Midbrain (tissue), 1 donor: ENCODE measurements at places on chromosomes 4 and X.

DNA sequence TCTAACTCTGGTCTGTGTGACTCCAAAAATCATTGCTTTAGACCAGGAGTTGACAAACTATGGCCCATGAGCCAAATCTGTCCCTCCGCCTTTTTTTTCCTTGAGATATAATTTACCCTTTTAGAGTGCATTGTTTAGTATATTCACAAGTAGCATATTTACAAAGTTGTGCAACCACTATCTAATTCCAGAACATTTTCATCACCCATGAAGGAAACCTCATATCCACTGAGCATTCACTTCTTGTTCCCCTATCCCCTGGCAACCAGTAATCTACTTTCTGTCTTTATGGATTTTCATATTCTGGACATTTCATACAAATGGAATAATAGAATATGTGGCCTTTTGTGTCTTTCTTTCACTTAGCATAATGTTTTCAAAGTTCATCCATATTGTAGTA, 67.4 kb upstream of the CITED1 start:
- no peak for DNase-seq

DNA sequence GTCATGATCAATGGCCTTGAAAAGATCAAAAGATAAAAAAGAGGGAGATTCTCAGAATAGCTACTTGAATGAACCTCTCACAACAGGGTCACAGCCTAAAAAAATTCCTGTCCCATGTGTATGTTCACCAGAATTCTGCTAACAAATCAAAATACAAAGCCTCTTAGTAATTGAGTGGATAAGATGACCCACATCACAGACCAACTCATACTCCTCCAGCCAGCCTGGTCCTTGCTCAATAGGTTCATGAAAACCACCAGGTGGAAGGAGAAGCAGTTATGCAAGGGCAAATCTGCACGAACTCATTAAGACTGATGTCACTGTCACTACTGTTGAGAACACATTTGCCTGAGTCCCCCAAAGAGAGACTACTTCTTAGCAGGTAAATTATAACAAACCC, 21.5 kb downstream of the WDFY3 start:
- DNase-seq: no peak

DNA sequence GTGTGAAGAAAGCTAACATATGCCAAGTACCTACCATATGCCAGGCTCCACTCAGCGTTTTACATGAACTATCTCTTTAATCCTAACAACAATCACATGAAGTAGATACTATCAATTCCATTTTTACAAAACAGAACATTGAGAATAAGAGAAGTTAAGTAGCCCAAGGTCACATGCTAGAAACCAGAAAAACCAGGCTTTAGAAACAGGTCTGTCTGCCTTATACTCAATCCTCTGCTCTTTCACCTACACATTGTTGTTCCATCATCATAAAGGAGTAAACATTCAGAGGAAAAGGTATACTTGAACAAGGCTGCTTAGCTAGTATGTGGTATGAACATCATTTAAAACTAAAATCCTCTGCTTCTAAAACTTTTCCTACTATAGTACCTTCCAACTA, 42.1 kb downstream of the WDFY3 start:
- no peak for DNase-seq

DNA sequence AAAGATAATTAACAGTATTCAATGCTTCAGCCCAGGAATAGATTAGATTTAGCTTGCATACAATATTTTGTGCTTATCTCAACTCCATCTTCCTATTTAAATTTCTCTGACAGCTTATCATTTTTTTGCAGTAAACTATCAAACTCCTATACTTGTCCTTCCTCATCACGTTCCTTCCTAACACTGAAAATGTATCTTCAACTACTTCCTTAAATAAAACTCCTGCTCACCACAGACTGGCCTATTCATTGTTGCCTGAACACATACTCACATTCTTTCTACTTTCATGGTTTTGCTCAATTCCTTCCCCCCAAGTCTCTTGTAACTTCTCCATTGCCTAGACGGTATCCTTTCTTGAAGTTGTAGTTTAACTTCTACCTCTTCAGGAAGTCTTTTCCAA, 28.5 kb upstream of the PTPN13 start:
- no peak for DNase-seq

DNA sequence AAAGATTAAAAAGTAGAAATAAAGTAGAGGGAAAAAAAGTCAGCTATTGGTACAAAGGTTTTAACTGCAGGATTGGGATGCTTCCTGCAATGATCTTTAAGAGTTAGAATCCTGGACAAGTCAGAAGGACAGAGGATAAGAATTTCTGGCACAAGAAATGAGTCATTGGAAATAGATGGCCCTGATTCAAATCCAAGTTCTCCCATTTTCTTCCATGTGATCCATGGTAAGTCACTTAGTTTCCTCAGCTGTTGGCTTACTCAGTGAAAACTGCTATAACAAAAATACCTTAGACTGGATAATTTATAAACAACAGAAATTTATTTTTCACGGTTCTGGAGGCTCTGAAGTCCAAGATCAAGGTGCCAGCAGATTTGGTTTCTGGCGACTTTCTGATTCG, 13.3 kb upstream of the TBC1D19 start:
- DNase-seq: no peak

GRCh38 chr4:14667624-14668151, 334.6 kb upstream of the CPEB2 start:
- DNase-seq: no peak

DNA sequence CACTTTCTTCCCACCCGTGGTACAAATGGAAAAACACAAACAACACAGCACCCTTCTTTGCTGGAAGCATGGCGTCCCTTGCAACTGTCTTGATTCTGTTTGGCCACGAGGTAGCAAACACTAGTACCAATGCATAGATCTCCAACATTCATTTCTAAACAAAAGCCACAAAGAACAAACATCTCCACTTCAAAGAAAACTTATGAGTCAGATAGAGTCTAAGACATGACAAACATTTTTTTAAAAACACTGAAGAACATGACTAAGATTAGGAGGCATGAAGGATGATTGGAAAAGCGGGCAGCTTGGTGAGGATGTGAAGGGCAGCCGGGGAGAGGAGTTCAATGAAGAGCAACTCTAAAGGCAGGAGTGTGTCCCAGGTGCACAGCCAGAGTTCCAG, 197.6 kb upstream of the FAM9B start:
- no peak for DNase-seq
